NCI-H1092 (cell line): ENCODE measurements at places on chromosomes 5 and 9.

- no peak for DNase-seq
These were observed 58.2 kb downstream of the PRDM6 start for GRCh38 chr5:123147128-123147715.

DNA sequence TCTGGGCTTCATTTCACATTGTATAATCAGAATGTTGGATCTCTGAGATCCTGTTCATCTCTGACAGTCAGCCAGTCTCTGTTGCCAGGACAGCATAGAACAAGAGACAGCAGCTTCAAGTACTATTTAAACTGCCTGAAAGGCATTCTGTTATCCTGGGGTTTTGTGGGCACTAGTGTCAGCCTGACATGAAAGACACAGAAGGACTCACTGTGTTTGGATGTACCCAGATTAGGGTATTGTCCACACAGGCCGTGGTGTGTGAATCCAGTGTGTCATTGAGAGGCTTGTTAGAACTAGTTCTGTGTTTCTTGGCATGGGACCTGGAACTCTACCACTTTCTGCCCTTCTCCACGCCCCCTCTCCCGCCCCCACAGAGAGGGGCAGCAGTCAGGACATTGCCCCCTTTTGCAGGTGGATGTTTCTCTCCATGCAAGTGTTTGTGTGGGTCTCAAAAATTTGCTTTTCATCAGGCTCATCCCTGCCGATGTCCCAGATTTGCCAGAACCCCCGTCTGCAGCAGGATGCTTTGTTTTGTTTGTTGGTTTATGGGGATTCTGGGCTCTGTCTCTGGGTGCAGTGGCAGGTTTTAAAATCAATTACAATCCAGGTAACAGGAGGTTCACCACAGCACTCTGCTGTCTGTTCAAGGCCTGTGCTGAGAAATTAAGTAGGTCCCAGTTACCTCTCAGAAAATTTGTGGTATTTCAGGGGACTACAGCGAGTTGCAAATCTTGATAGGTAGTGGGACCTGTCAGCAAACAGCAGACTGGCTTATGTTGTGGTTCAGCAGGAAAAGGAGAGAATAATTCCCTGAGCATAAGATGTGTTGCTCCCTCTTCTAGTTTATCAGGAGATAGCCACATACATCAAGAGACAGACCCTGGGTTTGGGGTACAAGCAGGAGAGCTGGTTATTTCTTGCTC lies 144.6 kb downstream of the DOCK2 start:
- no peak for DNase-seq

DNA sequence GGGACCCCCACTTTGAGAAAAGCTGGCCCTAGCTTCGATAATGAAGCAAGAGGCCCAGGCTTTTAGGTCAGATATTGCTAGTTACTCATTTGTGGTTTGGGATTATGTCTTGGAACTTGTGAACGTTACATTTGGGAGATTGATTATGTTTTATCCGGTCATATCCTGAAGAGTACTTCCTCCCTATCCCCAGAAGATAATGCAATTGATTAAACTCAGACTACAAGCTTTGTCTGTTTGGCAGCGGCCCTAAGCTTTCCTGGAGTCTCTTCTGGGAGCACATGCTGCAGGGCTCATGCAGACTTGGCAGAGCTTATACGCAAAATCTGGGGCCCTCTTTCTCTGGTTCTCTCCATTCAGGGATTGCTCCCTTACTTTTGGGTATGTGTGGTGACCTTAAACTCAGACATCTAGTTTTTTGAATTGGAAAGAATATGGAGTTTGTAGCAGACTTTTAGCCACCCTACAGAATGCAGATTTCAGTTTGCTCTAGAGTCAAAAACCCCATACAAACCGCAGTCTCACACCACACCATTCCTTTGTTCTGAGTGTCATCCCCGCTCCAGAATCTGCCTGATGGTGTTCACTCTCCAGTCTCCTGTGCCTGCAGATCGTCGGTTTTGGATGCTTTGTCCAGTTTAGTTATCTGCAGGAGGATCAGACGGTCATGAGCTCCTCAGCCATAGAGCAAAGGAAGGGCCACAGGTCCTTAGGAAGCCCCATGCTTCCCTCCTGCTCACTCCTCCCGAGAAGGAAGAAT lies 449.5 kb upstream of the TRPC7 start:
- no peak for DNase-seq

DNA sequence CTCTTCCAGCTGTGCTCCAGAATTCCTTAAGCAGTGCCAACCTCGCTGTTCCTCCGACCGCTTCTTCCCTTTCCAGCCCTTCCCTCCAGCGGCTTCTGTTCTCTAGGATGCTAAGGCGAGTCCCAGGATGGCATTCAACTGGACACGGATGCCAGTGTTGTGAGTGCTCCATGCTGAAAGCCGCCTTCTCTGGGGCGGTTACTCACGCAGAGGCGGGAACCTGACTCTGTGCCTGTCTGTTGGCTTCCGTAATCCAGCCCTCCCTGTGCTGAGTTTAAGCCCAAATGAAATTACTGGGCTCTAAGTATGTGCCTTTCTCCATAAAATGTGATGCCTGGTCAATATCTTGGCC lies 20.2 kb downstream of the COL5A1 start:
- no peak for DNase-seq

GRCh38 chr9:88782931-88783710 lies 208.1 kb upstream of the S1PR3 start:
- no peak for DNase-seq

GRCh38 chr5:23139338-23140171 lies 286.4 kb upstream of the CDH12 start:
- peak; percentile 14 for DNase-seq

DNA sequence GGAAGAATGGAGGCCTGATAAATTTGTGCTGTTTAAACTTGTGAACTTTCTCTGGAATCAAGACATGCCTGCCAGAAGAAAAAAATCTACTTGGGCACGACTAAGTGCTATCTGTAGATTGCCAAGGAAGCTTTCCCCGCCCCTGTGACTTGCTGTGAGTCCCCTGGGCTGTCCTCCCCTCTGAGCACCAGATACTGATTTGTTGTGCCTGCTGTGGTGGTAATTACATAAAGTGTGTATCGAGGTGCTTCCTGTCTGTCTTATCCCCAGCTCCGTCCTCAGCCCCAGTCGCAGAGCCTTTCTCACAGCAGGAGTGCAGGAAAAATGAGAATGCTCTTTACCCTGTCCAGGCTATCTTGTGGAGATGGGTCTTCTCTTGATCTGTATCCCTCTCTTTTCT lies 53.9 kb downstream of the TRIO start:
- no peak for DNase-seq

DNA sequence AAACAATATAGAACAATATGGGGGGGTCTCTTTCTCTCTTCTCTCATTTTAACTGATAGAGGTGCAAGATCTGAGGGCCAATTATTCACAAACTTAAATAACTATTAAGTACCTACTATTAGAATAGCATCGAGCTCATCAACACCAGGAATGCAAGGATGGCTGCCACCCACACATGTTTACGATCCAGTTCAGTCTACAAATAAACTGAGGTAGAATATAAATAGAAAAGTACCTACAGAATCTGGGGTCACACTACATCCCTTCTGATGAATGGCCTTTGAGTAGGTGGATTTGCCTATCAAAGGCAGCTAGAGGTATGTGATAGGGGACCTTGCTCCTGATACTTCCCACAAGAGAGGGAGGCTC lies 91.8 kb upstream of the ZNF366 start:
- DNase-seq: no peak

GRCh38 chr9:129836311-129837007 lies 1.2 kb downstream of the USP20 start:
- no peak for DNase-seq

GRCh38 chr5:172064358-172064757 lies 57.9 kb upstream of the FBXW11 start:
- DNase-seq: no peak
